ENCODE measurements at places on chromosomes 16 and 17. TPM values are rescaled to one million over a fixed set of nuclear protein-coding genes. Genes with fewer than 3 reads are reported as not detected.

CTRL gene
- total RNA-seq, result 1.7 TPM

OGFOD3 gene
- 21.8 TPM for total RNA-seq

ZNF287 gene
- total RNA-seq, result 6.2 TPM

FBXL16 gene
- 10.3 TPM for total RNA-seq
